NCI-H1105 treated with DMSO at 0.1 percent for 48 hours (cell line): ENCODE measurements at places on chromosomes 16 and 17.

- DNase-seq = no peak
These were observed 90.5 kb downstream of the ADAMTS18 start for GRCh38 chr16:77344341-77344740.

DNA sequence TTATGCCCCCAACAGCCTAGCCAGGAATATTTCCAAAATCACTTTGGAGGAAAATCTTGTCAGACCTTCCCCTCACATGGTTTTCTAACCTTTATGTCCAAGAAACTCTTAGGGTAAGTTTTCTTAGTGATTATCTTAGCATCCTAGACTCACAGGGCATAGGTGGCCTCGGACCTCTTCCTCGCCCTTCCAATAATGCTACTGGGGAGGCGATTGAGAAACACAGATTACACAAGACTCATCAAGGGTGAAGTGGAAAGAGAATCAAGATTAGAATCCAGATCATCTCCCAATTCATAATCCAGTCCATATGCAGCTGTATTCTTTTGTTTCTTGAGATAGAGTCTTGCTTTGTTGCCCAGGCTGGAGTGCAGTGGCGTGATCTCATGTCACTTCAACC is 358.4 kb upstream of the CDH5 start:
- DNase-seq = no peak

- no peak for DNase-seq
These were observed 117.8 kb downstream of the RAB11FIP4 start for GRCh38 chr17:31509095-31509804.

DNA sequence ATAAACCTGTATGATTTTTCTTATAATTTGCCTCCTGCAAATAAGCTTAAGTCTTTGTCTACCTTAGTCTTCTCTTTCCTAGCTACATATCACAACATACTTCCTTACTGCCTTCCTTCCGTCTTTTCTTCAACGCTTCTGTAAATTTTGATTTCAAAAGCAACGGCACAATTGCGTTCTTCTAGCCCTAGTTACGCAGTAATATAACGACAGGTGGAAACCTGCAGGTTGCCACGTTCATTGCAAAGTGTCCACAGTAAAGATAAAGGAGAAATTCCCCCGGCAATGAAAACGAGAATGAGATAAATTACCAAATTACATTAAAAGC is 546 bp upstream of the PSMD7 start:
- DNase-seq = no peak

DNA sequence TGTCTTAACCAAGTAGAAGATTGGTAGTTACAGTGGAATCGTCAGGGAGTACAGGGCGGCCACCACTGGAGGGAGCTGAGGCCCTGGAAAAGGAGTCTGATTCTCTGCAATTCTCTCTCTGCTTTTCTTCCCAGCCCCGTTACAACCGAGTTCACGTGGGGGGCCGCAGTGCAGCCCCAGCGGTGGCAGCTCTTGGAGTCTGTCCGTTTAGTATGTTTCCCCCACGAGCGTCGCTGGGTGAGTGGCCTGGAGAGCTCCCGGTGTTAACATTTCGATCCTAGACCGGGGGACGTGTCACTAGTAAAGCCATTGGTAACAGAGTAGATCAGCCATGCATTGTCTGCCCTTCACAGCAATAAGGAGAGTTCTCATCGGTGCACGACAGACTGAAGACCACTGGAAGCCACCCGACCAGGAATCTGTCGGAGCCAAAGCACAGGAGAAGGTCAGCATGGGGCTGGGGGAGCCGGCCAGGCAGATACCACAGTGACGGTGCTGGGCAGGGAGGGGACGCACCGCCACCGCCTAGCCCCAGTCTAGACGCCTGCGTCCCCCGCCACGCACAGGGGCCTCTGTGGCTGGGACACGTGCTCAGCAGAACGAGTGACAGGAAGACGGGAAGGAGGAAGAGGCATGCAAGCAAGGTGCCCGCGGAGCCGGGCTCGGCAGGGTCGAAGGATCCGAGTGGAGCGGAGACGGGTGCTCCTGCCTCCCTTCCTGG is 15.7 kb downstream of the SLC16A3 start:
- DNase-seq = no peak

- DNase-seq = no peak
These were observed 7.0 kb upstream of the ZFHX3 start for GRCh38 chr16:73054813-73055482.

GRCh38 chr17:75589012-75589918 is 1.7 kb downstream of the MYO15B start:
- peak; percentile 81 for DNase-seq

- DNase-seq = peak; percentile 26
These were observed 43.7 kb upstream of the GOSR1 start for GRCh38 chr17:30433514-30433913.

- peak; percentile 55 for DNase-seq
These were observed 13.4 kb downstream of the TBX2 start for GRCh38 chr17:61412860-61413660.

DNA sequence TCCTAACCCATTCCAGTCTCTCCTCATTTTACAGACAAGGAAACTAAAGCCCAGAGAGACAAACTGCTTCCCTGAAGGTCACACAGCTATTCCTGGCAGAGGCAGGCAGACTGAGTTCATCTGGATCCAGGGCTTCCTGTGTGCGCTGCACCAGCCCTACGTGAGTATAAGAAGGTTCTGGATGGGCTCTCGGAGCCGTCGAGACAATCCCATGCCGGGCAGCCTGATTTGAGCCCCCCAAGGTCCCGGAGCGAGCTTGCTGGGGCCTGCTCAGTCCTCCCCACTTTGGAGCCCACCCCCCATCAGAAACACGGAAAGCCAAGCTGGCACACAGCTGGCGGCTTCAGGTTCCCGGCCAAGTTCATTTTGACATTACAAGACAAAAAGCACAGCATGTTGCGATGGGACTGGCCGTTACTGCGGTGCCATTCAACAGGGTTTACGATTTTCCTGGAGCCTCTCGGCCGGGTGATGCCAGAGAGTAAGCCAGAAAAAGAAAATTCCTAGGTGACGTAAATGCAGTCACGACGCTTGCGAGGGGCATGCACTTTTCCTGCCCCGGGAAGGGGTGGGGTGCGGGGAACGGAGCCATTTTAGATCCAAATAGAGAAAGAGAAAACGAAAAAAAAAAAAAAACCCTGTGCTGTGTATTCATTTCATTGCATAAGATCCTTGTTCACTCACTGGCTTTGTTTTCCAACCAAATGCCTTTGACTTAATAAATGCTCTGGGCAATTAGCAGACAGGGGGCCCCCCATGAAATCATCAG is 167.1 kb upstream of the FOXF1 start:
- DNase-seq = peak; percentile 33

DNA sequence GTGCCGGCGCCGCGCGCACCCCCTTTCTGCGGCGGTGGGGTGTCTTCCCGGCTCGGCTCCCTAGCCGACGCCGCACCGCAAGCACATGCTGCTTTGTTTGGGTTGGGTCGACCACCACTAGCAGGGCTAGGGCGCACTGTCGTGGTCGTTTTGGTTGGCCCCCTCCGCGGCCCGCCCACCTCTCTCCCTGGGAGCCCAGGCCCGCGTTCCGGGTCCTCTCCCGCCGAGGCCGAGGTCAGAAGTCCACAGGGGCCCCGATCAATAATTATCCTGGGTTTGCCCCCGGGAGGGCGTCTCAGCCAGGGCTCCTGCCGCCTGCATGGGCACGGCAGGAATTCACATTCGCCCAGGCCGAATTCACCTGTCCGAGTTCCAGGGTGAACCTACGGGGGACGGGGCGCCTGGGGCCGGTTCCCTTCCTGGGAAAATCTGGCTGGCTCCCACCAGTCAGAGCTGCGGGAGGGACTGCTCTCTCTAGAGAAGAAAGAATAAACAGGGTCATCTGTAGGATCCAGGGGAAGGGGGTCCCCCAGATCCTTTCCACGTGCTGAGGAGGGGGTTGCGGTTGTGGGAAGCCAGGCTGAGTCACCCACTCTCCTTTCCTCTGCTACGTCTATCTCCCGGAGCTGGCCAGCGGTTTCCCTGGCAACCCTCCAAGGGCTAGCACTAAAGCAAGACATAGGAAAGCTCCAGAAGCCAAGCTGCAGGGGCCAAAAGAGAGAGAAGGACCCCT is 584 bp upstream of the STAT5B start:
- no peak for DNase-seq

GRCh38 chr17:42518755-42519545 is 17.1 kb upstream of the NAGLU start:
- no peak for DNase-seq

DNA sequence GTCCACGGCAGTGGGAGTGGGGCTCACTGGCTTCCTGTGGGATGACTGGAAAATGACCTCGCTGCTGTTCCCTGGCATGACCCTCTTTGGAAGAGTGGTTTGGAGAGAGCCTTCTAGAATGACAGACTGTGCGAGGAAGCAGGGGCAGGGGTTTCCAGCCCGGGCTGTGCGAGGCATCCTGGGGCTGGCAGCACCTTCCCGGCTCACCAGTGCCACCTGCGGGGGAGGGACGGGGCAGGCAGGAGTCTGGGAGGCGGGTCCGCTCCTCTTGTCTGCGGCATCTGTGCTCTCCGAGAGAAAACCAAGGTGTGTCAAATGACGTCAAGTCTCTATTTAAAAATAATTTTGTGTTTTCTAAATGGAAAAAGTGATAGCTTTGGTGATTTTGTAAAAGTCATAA is 7.8 kb upstream of the RNF213 start:
- peak; percentile 4 for DNase-seq

DNA sequence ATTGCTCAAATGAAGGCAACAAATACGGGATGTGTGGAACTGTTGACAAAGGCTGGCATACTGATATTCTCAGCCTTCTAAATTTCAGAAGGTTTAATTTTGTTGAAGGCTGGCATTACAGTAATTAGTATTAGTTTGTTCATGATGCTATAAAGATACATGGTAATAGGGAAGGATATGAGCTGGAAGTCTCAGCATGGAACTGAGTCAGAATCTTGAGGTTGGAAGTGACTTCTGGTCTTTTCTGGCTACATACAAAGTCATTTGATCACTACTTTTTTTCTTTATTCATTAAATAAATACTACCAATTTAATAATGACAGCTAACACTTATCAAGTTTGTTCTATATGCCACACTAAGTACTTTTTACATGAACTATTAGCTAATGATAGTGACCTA is 22.6 kb downstream of the RABEP1 start:
- no peak for DNase-seq

- no peak for DNase-seq
These were observed 29.3 kb downstream of the AKAP10 start for GRCh38 chr17:19948116-19948943.

DNA sequence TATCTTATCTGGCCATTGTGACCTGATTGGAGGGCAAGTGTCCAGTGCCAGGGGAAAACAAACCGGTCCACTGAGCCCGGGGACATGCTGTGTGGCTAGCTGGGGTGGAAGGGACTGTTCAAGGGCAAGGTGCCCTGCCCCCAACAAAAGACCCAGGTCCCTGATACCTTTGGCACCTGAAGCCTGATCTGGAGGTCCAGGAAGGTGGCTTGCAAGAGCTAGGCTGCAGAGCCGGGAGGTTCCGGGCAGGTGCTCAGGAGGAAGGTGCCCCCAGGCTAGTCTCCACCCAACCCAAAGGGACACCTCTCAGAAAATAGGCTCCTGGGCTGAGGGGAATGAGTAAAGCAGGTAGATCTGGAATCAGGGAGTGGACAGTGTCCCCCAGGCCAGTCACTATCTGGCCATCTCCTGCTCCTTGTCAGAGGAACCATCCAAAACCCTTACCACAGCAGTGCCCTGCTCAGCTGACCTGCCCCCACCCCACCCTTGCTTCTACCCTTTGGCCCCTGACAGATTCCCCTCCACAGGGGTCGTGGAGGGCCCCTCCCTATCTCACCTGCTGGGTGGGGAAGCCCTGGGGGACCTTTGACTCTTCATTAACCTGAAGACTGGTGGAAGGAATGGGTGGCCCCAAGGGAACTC is 6.2 kb downstream of the NAT9 start:
- DNase-seq = no peak

DNA sequence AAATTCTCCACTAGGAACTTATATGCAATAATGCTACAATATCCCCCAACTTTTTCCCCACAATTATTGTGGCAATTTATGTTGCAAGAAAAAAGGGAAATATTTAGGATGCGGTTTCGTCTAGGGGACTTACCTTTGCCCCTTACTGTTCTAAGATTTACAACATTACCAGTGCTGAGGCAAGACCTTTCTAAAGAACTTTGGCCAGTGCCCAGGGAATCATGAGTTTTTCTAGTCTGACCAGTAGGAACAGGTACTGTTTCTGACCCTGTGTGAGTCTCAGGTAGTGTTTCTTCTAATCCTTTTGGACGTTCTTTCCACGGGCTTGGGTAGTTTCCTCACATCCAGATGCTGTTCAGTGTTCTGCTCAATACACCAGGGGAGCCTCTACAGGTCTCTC is 373.7 kb downstream of the HAPSTR1 start:
- DNase-seq = no peak

GRCh38 chr17:12665263-12666210 is at the start of gene MYOCD:
TSS of gene MYOCD (plus strand) at chr17:12665890. CDS start at chr17:12666189, 299 bp downstream.
- DNase-seq = peak; percentile 28

GRCh38 chr17:19705201-19705600 is 11.2 kb downstream of the SLC47A2 start:
- no peak for DNase-seq

DNA sequence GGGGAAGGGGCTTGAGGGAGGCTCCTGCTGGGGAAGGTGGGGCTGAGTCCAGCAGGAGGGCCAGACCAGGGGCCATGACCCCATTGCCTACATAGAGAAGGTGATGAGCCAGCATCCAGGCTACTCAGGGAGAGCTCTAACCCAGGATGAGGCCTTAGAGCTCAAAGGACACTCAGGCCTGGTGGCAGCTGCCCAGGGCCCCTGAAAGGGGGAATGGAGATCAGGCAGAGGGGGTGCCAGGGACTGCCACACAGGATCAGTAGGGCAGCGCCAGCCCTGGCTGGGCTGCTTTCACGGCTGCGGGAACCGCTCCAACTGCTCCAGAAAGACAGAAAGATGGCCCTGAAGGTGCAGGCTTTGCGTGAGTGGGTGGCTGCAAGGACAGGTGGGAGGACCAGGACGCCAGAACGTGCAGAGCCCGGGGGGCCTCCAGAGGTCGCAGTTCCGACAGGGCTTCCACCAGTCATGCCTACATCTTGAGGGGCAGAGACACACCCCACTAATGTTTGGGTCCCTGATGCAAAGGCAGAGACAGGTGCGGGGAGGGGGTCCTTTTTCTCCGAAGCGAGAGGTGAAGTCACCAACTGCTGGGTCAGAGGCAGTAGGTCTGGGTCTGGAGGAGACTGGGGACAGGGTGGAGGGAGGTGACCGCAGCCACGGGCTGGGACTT is 882 bp upstream of the ATP6V0C start:
- DNase-seq = peak; percentile 36

- DNase-seq = no peak
These were observed 25.2 kb downstream of the B4GALNT2 start for GRCh38 chr17:49157784-49158183.

GRCh38 chr16:50300942-50301625 is 34.7 kb downstream of the ADCY7 start:
- no peak for DNase-seq
